GM04504 (cell line): ENCODE measurements at places on chromosomes 6 and 20.

DNA sequence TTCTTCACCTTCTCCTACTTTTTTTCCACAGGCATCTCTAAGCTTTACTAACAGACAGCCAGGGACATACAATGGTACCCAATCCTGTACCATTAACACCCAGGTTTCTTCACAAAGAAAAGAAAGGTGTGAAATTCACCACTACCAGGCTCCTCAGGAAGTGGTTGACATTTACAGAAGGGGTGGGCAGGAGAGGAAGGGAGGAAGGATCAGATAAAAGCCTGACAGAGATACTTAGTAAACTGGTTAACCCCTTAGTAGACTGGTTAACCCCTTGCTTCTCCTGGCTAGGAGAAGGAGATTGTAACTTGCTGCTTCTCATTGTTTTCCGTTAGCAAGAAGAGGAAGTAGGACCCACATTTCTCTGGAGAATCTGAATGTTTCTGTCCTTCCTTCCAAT, 7.2 kb downstream of the SAMD3 start:
- no peak for DNase-seq

- DNase-seq: no peak
Measured at GRCh38 chr20:4844751-4845465, 123.2 kb downstream of the PRND start.

DNA sequence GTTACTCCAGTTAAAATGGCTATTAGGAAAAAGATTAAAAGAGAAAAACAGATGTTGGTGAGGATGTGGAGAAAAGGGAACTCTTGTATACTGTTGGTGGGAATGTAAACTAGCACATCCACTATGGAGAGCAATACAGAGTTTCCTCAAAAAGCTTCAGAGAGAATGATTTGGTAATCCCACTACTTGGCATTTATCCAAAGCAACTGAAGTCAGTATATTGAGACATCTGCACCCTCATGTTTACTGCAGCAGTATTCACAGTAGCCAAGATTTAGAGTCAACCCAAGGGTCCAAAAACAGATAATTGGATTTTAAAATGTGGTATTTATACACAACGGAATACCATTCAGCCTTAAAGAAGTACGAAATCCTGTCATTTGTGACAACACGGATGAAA, 469.5 kb downstream of the QKI start:
- no peak for DNase-seq

- no peak for DNase-seq
Measured at GRCh38 chr6:113539623-113540022, 317.5 kb upstream of the MARCKS start.

DNA sequence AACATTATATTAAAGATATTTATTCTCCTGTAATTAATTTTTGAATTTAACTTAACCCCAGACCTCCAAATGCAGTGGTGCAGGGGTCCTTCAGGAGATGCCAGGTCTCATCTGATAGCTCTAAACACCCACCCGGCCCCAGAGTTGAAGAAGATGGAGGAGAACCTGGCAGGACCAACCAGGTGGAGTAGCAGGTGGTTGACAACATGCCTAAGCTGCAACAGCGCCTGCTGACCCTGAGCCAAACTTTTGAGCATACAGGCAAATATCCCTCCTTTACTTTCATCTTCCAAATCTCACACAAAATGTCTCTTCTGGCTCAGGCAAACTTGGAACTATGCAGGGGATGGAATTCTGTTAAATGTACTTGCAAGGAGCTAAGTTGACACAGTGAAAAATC, 145.3 kb upstream of the TCF21 start:
- no peak for DNase-seq

DNA sequence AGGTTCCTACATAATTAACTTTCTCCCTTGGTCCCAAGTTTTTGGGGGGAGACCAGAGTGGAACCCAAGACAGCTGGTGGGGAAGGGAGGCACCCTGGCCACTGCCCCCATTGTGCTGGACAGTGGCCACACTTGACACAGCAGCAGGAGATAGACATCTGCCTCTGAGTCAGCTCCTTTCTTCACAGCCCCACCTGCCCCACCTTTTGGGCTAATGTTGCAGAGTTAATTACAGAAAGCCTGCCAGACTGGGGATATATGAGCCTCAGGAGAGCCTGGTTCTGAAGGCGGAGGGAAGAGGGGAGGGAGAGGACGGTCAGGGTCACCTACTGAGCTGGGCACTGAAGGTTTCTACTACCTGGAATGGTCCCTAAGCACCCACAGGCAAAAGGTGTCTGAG, 50.6 kb downstream of the MAFB start:
- DNase-seq: no peak

DNA sequence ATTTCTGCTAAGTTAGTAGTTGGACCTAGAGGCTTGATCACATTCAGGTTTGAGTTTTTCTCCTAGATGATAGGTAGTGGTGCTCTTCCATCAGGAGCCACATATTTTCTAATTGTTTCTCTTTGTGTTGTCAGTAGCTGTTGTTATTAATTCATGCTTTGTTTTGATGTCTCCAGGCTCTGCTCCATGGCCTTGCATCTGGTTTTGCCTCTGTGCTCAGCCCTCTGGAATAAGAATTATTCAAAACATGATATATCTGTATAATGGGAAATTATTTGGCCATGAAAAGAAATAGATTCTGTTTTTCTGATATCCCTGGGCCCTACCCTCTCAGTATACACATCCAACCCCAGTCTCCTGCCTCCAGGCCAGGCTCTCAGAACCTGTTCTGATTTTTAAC, 184.8 kb downstream of the CDC5L start:
- no peak for DNase-seq

DNA sequence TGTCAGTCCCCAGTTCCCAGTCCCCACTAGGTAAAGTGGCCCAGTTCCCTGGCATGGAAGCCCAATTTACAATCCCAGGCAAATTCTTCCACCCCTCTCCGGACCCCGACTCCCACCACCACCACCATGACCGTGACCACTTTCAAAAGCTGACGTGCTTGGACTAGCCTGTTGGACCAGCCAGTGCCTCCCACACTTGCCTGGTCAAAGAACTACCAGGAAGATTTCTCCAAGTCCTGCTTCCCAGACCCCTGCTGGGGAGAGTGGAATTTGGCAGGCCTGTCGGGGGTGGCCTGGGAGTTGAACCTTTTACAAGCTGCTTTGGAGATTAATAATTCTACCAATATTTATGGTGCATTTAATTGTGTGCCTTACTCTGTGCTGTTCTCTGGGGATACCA, 1.4 kb upstream of the PTPRT start:
- DNase-seq: no peak

DNA sequence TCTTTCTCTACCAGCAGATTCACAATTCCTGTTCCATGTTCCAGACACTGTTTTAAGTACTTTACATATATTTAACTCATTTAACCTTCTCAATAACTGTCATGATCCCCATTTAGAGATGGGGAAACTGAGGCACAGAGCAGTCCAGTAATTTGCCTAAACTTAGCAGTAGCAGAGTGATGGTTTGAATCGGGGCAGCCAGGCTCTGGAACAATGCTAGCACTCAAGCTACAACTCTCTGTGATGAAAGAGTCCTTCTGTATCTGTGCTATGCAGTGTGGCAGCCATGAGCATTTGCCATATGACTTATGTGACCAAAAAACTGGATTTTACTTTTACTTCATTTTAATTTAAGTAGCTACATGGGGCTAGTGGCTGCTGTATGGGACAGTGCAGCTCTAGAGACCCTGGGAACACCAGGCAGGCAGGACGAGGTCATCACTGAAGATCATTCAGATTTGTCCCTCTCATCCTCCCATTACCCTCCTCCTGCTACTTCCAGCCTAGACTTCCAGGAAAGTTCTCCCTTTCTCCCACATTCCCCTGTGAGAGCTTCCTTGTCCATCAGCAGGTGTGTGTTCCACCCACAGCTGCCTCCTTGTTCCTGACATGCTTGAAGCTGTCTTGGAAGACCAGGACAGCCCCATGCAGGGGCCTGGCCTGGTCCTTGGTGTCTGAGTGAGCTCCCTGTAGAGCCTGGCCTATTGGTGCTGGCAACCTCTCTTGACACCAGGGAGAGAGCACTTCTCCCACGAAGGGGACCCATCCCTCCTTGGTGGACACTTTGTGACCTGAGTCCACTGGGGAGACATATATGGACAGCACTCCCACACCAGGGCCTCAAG, 157.0 kb downstream of the MRPL14 start:
- DNase-seq: no peak

GRCh38 chr6:37516076-37516919, 16.6 kb upstream of the CCDC167 start:
- DNase-seq: no peak

DNA sequence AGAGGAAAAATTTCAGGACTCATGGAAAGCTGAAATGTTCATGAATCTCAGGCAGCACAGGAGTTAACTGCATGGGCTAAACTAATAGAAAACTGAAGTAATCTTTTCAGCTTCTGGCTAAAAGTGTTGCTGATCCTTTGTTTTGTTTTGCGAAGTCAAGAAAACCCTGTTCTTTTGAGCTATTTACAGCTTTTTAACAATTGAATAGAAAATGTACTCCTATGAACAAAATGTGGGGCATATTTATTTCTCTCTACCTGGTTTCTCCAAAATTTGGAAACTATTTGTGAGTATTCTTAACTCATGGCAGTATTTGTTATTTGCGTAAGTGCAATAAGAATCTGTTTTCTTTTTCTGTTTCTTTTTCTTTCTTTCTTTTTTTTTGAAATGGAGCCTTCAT, 818.8 kb upstream of the CITED2 start:
- no peak for DNase-seq

- no peak for DNase-seq
Measured at GRCh38 chr6:42498473-42499128, 46.9 kb upstream of the TRERF1 start.

DNA sequence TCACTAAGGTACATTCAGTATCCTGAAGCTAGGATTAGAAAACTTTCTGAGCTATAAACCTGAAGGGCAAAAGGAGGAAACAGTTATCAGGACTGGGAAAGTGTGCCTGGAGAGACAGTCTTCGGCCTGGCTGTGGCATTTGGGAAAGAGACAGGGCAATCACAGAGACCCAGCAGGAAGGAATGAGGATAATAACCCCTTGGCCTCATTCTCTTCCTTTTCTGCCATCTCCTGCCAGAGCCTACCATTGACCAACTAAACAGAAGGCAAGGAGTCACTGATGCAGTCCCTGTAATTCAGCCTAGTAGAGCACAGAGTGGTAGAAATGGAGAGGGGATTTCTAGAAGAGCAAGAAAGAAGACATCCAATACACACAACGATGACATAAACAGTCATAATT, 359.4 kb downstream of the HDGFL1 start:
- no peak for DNase-seq

- peak; percentile 38 for DNase-seq
Measured at GRCh38 chr6:21396313-21396712, 197.2 kb upstream of the SOX4 start.

GRCh38 chr6:57048577-57048976, 2.1 kb downstream of the KIAA1586 start:
- DNase-seq: no peak

DNA sequence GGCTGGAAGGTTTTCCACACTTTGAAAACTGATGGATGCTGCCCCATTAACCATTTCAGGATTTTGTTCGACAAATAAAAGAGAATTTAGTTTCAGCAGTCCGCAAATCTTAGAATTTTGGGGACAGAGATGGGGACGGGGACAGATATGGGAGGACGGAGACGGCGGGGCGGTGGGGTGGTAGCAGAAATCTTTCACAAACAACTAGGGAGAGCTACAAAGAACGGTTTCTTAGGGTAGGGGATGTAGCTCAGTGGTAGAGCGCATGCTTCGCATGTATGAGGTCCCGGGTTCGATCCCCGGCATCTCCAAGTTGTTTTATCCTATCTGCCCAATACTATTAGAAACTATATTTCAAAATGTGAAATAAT, 15.1 kb downstream of the HMGN4 start:
- no peak for DNase-seq

DNA sequence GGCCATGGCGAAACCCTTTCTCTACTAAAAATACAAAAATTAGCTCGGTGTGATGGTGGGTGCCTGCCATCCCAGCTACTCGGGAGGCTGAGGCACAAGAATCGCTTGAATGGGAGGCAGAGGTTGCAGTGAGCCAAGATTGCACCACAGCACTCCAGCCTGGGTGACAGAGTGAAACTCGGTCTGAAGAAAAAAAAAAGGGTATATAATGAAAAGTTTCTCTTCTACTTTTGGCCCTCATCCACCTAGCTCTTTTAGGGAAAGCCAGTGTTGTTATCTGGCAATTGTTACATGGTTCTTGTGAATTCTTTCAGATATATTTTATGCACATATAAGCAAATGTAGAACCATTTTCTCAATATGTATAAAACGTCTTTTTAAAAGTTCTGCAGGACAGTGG, 19.0 kb downstream of the KIF3B start:
- DNase-seq: no peak

GRCh38 chr6:150343434-150343833, 25.4 kb upstream of the IYD start:
- no peak for DNase-seq

DNA sequence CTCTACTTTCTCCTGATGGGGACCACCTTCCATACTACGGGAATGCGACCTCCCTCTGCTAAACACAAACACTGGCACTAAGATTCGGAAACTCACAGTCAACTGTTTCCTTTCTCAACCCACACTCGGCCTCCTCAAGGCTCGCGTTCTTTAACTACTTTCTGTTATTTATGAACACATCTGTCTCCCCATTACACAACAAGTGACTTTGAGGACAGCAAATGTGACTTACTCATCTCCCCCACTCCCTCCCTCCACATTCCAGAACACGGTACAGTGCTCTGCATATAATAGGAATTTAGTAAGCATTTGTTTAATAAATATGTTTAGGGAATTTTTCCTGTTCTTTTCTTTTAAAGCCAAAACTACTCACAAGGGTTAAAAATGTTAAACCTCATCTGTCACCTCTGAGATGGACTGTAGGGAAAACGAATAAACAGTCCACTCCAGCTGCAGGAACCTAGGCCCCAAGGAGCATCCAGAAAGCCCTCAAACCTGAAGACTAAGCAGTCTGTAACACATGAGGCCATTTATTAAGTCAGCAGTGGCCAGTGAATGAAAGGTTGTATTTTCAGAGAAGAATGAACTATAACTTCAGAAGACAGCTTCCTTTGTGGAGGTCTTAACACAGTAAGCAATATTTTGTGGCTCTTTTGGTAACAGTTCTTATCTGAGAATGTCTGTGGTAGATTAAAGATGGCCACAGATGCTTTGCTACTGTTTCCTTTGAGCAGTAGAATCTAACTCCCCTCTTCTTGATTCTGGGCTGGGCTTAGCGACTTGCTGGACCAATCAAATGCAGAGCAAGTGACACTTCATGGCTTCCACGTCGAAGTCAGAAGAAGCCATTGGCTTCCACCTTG, 209.6 kb upstream of the DTNBP1 start:
- DNase-seq: no peak

- DNase-seq: peak; percentile 74
Measured at GRCh38 chr20:48897305-48898010, 24.1 kb upstream of the ARFGEF2 start.

GRCh38 chr20:11205769-11206362, 532.1 kb upstream of the JAG1 start:
- no peak for DNase-seq
